ENCODE measurements at places on chromosomes 5 and 9.

DNA sequence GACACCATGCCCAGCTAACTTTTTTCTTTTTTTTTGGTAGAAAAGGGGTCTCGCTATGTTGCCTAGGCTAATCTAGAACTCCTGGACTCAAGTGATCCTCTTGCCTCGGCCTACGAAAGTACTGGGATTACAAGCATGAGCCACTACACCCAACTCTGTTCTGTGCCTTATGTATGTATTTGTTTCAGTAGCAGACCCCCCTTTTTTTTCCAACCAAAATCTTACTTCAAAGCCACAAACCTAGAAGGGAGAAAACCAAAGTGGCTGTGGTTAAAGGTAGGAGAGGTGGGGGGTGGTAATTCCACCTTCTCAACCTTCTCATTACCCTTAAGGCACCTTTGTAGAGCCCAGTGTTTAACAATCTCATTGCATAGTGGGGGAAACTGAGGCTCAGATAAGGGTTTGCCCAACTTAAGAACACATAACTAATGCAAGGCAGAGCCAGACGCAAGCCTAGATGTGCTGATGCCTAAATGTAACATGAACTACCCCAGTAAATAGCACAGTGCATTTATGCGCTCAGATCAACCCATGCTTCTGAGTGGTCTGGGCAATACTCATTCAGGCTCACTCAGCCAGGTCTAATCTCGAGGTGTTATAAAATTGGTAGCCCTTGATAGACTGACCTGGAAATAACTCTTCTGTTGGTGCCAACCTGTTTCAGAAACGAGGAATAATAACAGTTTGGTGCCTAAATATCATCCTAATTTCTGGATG, 33.0 kb downstream of the ITK start:
- DNase-seq, result no peak

GRCh38 chr5:59760785-59761348, 132.7 kb downstream of the PDE4D start:
- DNase-seq, result no peak

GRCh38 chr9:135684691-135685090, 14.6 kb downstream of the SOHLH1 start:
- no peak for DNase-seq

- DNase-seq, result no peak
Measured at GRCh38 chr9:123120131-123120530, 86.7 kb downstream of the GPR21 start.

DNA sequence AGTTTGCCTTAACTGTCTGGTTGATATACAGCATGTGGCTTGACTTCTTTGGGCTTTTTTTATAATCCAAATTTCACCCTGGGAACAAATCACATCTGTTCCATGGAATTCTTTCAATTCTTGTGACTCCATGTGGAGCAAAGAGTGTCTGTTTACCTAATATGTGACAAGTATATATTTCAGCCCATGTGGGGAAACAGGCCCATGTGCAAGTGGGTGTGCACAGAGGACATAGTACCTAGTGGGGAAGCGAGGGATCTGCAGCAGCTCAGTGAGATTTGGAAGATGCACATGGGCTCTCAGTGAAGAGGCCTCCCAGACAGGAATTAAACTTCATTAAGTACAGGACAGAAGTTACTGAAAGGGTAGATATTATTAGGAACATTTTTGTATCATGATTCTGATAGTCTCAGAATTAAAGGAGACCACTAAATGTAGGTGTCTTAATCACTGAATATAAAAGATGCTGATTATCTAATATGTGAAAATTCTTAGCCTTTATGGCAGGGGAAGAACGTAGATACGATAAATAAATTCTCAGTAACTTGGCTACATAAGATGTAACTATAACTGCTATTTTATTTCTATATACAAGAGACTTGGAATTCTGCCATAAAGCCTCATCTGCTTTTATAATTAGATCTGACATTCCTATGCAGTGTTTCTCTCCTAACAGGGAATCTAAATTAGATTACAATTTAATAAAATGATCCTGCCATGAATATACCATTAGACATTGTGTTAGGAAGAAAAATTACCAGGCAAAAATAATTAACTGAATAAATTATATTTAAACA, 181.2 kb downstream of the SLC12A2 start:
- no peak for DNase-seq

GRCh38 chr5:42929871-42930270, 110.2 kb downstream of the ANXA2R start:
- DNase-seq, result no peak

GRCh38 chr9:128244837-128245231, 31.0 kb downstream of the GOLGA2 start:
- no peak for DNase-seq

DNA sequence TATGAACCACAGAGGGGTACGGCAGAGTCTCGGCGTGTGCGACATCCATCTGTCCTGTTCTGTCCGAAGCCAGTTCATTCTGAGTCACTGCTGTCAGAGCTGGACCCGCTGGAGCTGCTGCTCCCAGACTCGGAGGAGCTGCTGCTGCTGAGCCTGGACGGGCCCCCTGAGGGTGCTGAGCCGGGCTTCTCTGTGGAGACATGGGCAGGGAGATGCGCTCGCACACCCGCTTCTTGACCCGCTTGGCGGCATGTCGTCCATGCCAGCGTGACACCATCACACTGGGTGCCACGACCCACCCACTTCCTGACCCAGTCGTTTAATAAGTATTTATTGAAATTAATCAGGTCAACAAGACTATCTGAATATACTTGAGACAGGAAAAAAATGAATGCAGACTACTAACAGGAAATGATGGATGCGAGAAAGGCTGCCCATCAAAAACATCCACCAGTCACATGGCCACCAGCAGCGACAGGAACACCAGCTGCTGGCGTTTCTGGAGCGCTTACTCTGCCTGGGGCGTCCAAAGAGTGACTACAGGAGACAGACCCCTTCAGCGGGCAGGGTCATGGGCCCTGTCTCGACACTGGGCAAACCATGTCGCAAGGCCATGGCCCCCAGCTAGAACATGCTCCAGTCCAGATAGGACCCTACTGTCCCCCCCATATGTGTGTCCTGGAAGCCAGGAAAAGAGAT, 8.4 kb downstream of the BRD3OS start:
- no peak for DNase-seq

- DNase-seq, result no peak
Measured at GRCh38 chr9:115008536-115009270, 78.3 kb upstream of the TNFSF8 start.

DNA sequence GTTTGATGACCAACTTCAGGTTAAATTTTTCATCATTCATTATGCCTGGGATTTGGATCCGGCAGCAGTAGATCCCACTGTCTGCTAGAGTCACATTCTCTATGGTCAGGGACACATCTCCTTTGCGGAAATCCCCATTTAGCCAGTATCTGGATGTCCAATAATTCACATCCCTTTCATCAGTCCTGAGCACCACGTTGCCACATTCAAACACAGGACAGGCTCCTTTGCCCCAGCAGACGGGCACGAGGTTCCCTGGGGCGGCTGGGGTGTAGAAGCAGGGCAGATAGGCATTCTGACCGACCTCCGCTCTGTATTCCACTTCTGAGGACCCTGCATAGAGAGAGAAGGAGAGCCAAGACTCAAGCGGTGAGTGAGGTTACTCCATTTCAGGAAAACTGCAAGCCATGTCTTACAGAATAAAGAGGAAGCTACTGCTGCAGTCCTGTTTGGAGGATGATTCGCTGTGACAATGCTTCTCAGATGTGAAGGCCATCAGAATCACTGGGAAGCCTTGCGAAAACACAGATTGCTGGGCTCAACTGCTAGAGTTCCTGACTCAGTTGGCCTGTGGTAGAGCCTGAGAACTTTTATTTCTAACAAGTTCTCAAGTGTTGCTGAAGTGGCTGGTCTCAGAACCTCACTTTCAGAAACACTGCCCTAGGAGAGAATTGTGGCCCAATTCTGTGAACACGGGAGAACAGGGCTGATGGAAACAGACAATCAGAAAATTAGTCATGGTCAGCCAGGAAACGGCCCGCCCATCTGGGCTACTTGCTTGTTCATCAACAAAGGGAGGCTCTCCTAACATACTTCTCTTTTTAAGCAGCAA, 2.0 kb downstream of the HAVCR2 start:
- no peak for DNase-seq

- DNase-seq, result no peak
Measured at GRCh38 chr9:85443190-85443598, 298.6 kb downstream of the AGTPBP1 start.

Data from activated T-cell treated with anti-CD3 and anti-CD28 coated beads for 4 hours (primary cell).